Activated naive CD8-positive, alpha-beta T cell treated with anti-CD3 and anti-CD28 coated beads, Interleukin-2, amount 10 ng/mL, durations not matched to agents 7 days and 5 days (primary cell): ENCODE measurements at places on chromosomes 16 and 17. TPM values are rescaled to one million over a fixed set of nuclear protein-coding genes. Genes with fewer than 3 reads are reported as not detected.

The KRT27 gene
- not detected for total RNA-seq

The KRTAP2-2 gene
- not detected for total RNA-seq

The RNU2-1 gene
- 7,127 TPM for total RNA-seq

The EDC4 gene
- total RNA-seq, result 130 TPM

The SHISA9 gene
- not detected for total RNA-seq

The ABCA3 gene
- 8.3 TPM for total RNA-seq

DNA sequence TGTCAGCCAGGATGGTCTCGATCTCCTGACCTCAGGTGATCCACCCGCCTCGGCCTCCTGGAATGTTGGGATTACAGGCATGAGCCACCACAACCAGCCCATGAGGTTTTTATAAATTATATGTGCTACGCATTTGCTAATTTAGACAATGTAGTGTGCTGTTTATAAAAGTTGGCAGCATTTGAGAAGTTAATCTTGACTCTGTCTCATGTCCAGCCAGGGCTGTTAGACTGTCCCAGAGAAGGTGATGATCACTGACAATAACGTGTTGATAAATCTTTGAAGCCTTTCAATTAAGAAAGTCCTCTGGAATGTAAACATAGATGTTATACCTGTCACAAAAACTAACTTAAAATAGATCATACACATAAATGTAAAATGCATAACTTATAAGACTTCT, 82.0 kb downstream of the PPM1E start:
- peaks cover 25% of the 10 kb centered on the region for H3K27me3 ChIP-seq
- DNase-seq, result no peak
- no peak overlapping the region for H3K4me3 ChIP-seq
- no peaks in the 10 kb centered on the region for H3K36me3 ChIP-seq
- no peak overlapping the region for H3K27ac ChIP-seq

DNA sequence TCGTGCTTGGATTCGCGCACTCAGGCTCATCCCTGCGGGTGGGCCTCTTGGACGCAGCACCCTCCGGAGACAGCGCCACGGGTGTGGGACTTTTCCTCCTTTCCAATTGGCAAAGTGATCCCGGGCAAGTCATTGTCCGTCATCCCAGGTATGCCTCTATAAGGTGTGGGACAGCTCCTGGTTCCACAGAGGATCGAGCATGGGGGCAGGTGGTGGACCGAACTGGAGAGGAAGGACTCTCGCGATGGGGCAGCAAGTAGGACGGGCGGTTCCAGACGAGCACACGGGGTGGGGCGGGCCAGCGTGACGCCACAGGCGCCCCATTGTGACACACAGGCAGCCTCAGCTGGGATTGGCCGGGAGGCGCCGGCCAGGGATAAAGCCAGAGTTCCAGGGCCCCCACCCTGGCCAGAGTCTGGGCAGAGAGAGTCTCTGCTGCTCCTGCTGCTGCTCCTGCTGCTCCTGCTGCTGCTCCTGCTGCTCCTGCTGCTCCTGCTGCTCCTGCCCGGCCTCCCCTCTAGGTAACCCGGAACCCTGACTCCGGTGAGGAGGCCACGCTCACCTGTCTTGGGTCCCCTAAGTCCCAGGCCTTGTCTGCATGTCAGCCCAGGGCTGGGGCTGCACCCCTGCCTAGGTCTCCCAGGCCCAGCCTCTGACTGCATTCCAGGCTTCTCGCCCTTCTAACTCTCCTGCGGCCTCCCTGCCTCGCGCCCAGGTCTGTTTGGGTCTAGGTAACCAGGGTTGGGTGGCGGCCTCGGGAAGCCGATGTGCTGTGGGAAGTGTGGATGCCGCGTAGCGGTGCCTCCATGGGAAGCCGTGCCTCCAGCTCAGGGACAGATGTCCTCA, 38.5 kb upstream of the SLC47A1 start:
- H3K36me3 ChIP-seq, result no peaks in the 10 kb centered on the region
- H3K4me1 ChIP-seq, result no peaks in the 10 kb centered on the region
- no peak for DNase-seq
- H3K27ac ChIP-seq, result no peak overlapping the region
- peaks cover 2% of the 10 kb centered on the region for H3K27me3 ChIP-seq

GRCh38 chr17:42975265-42975664, 4.6 kb downstream of the PTGES3L start:
- peaks cover 12% of the 10 kb centered on the region for H3K4me1 ChIP-seq
- DNase-seq, result no peak
- H3K27ac ChIP-seq, result no peak overlapping the region
- peaks cover 3% of the 10 kb centered on the region for H3K27me3 ChIP-seq
- H3K36me3 ChIP-seq, result no peaks in the 10 kb centered on the region
- H3K4me3 ChIP-seq, result no peak overlapping the region

GRCh38 chr16:11615748-11616447, 29.2 kb upstream of the LITAF start:
- no peak overlapping the region for H3K27ac ChIP-seq
- H3K36me3 ChIP-seq, result peaks cover 4% of the 10 kb centered on the region
- no peak for DNase-seq
- no peak overlapping the region for H3K4me3 ChIP-seq
